ENCODE measurements at places on chromosomes 4 and X. TPM values are rescaled to one million over a fixed set of nuclear protein-coding genes. Genes with fewer than 3 reads are reported as not detected.
A peak's percentile ranks its signal among the peaks of the same experiment; 100 is the strongest.

- H3K4me3 ChIP-seq: no peak overlapping the region
- no peaks in the 10 kb centered on the region for H3K4me1 ChIP-seq
- no peaks in the 10 kb centered on the region for H3K27me3 ChIP-seq
- H3K27ac ChIP-seq: no peak overlapping the region
Measured at GRCh38 chr4:137226221-137226620, 306.1 kb downstream of the PCDH18 start.

- peaks cover 17% of the 10 kb centered on the region for H3K27me3 ChIP-seq
- H3K4me3 ChIP-seq: no peak overlapping the region
- no peak for DNase-seq
- H3K27ac ChIP-seq: no peak overlapping the region
- no peaks in the 10 kb centered on the region for H3K36me3 ChIP-seq
- no peaks in the 10 kb centered on the region for H3K4me1 ChIP-seq
Measured at GRCh38 chr4:41656572-41657520, 91.7 kb downstream of the PHOX2B start.

- H3K4me3 ChIP-seq: no peak overlapping the region
- peak; percentile 1 for DNase-seq
- H3K27ac ChIP-seq: no peak overlapping the region
- no peaks in the 10 kb centered on the region for H3K27me3 ChIP-seq
- no peaks in the 10 kb centered on the region for H3K4me1 ChIP-seq
Measured at GRCh38 chrX:44223150-44223549, 120.3 kb downstream of the EFHC2 start.

DNA sequence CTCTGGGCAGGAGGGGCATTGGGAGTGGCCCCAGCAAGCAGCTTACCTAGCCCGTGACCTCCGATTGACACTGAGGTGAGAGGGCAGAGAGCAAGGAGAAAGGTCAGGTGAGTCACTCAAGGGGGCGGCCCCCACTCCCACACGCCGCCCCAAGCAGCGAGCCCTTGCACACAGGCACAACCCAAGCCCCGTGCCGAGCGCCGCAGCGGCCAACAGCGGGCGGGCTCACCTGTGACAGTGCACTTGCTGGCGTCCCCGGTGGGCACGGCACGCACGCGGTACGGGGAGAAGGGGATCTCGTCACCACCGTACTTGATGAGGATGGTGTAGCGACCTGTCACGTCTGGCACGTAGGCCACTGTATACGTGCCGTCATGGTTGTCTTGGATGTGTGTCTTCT is 17.2 kb downstream of the FLNA start:
- H3K36me3 ChIP-seq: peaks cover 16% of the 10 kb centered on the region
- H3K4me1 ChIP-seq: no peaks in the 10 kb centered on the region
- no peaks in the 10 kb centered on the region for H3K27me3 ChIP-seq
- no peak overlapping the region for H3K4me3 ChIP-seq
- no peak for DNase-seq

GRCh38 chr4:44965435-44966095 is 239.2 kb upstream of the GNPDA2 start:
- no peaks in the 10 kb centered on the region for H3K36me3 ChIP-seq
- H3K27me3 ChIP-seq: no peaks in the 10 kb centered on the region
- H3K27ac ChIP-seq: no peak overlapping the region
- H3K4me3 ChIP-seq: no peak overlapping the region

DNA sequence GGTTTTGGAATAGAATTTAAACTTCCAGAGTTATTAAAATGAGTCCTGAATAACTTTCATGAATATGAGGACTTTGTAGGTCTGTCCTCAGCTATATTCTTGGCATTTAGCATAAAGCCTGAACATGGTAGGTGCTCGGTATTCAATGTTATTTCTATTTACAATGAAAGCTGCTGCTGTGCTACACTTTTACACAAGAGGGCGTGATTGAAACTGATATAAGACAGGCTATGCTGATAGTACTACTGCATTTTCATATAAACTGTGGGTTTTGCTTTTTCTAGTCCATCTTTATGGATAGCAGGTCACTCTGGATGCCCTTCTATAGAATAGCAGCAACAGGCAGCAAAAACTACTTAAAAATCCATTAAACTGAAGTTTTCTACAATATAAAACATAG is 12.3 kb upstream of the GNPDA2 start:
- DNase-seq: no peak
- no peak overlapping the region for H3K27ac ChIP-seq
- no peaks in the 10 kb centered on the region for H3K27me3 ChIP-seq
- no peaks in the 10 kb centered on the region for H3K4me1 ChIP-seq

DNA sequence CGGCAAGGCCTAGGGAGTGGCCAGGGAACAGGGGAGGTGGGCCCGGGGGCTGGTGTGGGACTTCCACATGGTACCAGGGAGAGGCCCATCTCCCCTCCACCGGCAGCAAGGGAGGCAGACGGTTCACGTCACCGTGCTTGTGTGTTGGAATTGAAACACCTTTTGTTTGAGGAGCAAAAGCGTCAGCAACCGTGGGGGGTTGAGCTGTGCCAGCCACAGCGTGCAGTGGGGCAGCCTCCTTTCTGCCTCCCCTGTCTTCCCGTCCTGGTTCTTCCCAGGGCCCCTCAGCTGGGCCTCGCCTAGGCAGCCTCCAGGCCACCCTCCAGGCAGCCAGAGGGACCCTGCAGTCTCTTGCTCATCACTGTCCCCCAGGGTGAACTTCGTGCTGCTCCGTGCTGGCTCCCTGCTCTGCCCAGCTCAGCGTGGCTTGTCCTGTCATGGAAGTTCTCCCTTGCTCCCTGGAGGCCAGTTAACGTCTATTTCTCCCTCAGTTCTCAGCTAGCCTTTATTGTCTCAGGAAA is 32.1 kb upstream of the HGFAC start:
- H3K4me1 ChIP-seq: no peaks in the 10 kb centered on the region
- H3K27me3 ChIP-seq: no peaks in the 10 kb centered on the region
- no peaks in the 10 kb centered on the region for H3K36me3 ChIP-seq
- DNase-seq: no peak
- no peak overlapping the region for H3K27ac ChIP-seq

DNA sequence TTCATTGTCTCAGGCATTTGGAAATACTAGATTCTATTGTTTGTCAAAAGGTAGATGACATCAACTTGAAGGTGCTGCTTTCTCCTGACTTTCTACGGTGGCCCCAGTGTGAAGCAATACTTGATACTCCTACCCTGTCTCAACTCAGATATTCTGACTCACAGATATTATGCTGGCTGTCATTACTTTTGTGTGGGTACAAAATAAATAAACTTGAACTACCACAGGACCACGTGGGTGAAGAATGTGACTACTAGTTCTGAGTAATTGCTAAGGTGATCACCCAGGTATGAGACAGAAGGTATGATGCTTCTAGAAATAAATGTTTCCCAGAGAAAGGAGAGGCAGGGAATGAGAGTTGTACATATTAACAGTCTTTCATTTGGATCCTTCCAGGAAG is 275.3 kb upstream of the SPOCK3 start:
- no peaks in the 10 kb centered on the region for H3K4me1 ChIP-seq
- no peaks in the 10 kb centered on the region for H3K36me3 ChIP-seq
- no peak overlapping the region for H3K4me3 ChIP-seq
- no peak overlapping the region for H3K27ac ChIP-seq

GRCh38 chr4:108172231-108172752 is 3.6 kb upstream of the LEF1 start:
- H3K4me3 ChIP-seq: peak overlapping the region; percentile 49
- DNase-seq: no peak
- H3K36me3 ChIP-seq: no peaks in the 10 kb centered on the region
- no peak overlapping the region for H3K27ac ChIP-seq

GRCh38 chr4:73001885-73002284 is 67.6 kb downstream of the COX18 start:
- no peaks in the 10 kb centered on the region for H3K36me3 ChIP-seq
- H3K27me3 ChIP-seq: peaks cover 8% of the 10 kb centered on the region
- no peak overlapping the region for H3K27ac ChIP-seq

GRCh38 chrX:30971774-30972603 is 82.9 kb upstream of the TAB3 start:
- H3K4me3 ChIP-seq: no peak overlapping the region
- H3K27ac ChIP-seq: no peak overlapping the region
- DNase-seq: peak; percentile 23
- no peaks in the 10 kb centered on the region for H3K36me3 ChIP-seq
- H3K27me3 ChIP-seq: peaks cover 1% of the 10 kb centered on the region
- no peaks in the 10 kb centered on the region for H3K4me1 ChIP-seq

DNA sequence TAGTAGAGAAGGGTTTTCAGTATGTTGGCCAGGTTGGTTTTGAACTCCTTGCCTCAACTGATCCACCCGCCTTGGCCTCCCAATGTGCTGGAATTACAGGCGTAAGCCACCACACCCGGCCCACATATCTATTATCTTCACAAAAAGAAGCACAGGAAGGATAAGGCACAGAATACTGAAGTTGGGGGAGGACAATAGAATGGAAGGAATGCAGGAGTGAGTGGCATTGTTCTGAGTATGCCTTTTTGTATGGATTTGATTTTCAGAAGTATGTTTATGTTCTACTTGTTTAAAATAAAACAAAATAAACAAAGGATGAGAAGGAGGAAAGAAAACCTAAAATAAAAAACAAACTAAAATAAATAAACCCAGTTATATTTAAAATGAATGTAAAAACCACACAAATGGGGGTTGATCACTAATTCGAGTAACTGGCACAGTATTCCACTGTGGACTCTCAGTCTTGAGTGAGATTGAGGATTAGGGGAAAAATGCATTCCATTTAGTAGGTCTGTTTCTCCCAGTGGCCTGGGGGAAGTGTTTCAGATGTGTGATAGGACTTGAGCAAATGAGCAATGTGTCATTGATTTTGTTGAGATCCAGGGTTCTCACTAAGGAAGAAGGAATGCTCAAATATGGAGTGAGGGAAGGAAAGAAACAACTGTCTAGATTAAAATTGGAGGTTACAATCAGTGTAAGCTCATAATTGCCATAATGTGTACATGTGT is 109.0 kb upstream of the C1QTNF7 start:
- no peaks in the 10 kb centered on the region for H3K27me3 ChIP-seq
- no peak for DNase-seq
- H3K4me3 ChIP-seq: no peak overlapping the region
- H3K36me3 ChIP-seq: no peaks in the 10 kb centered on the region
- no peaks in the 10 kb centered on the region for H3K4me1 ChIP-seq

- no peaks in the 10 kb centered on the region for H3K36me3 ChIP-seq
- H3K4me1 ChIP-seq: no peaks in the 10 kb centered on the region
- DNase-seq: no peak
- H3K27me3 ChIP-seq: no peaks in the 10 kb centered on the region
- H3K27ac ChIP-seq: no peak overlapping the region
- H3K4me3 ChIP-seq: no peak overlapping the region
Measured at GRCh38 chr4:43560047-43560446, 667.5 kb downstream of the GRXCR1 start.

- H3K4me1 ChIP-seq: no peaks in the 10 kb centered on the region
- H3K27me3 ChIP-seq: no peaks in the 10 kb centered on the region
- no peak for DNase-seq
- H3K4me3 ChIP-seq: no peak overlapping the region
- no peaks in the 10 kb centered on the region for H3K36me3 ChIP-seq
- no peak overlapping the region for H3K27ac ChIP-seq
Measured at GRCh38 chr4:144316869-144317268, 176.4 kb upstream of the GYPA start.

GRCh38 chr4:3822230-3822947 is 56.2 kb downstream of the ADRA2C start:
- H3K27me3 ChIP-seq: no peaks in the 10 kb centered on the region
- DNase-seq: no peak
- no peaks in the 10 kb centered on the region for H3K36me3 ChIP-seq
- H3K27ac ChIP-seq: no peak overlapping the region
- H3K4me1 ChIP-seq: no peaks in the 10 kb centered on the region

DNA sequence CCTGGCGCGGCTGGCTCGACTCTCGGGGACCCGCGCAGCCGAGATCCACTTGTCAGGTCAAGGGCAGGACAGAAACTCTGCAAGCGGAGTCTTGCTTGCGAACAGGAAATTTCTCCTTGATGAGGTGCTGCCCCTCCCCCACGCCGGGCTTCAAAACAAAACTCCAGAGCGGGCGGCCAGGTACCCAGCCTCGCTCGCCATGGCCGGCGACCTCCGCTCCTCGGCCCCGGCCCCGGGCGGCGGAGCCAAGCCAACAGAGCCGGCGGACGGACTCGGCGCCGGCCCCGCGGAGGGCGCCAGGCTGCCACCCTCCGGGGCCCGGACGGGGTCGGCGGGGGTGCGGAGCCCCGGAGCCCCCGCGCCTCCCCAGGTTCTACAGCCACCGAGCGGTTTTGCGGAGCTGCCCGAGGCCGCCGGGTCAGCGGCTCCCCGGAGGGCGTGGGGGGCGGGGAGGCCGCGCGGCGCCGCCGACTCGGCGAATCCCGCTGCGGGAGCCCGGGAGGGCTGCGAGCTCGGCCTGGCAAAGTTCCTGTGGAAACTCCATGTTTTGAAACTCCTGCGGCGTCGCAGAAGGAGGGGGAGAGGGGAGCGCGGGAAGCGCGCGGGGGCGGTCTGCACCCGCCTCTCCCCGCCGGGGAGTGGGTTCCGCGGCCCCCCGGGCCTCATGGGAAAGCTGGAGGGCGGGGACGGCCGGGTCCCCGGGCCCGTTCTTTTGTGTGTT is 11.7 kb upstream of the BCOR start:
- peak; percentile 35 for DNase-seq
- no peaks in the 10 kb centered on the region for H3K27me3 ChIP-seq
- peaks cover 13% of the 10 kb centered on the region for H3K4me1 ChIP-seq
- no peaks in the 10 kb centered on the region for H3K36me3 ChIP-seq
- peak overlapping the region; percentile 13 for H3K4me3 ChIP-seq

- peak overlapping the region; percentile 5 for H3K4me3 ChIP-seq
- no peaks in the 10 kb centered on the region for H3K27me3 ChIP-seq
- no peak overlapping the region for H3K27ac ChIP-seq
- peaks cover 3% of the 10 kb centered on the region for H3K36me3 ChIP-seq
- H3K4me1 ChIP-seq: peaks cover 4% of the 10 kb centered on the region
Measured at GRCh38 chr4:185656467-185656931, 121.2 kb upstream of the PDLIM3 start.

The POU4F2 gene
- not detected for total RNA-seq

The TTC29 gene
- not detected for total RNA-seq

The RTL9 gene
- not detected for total RNA-seq

The FRAS1 gene
- 3.6 TPM for total RNA-seq

The CENPVL2 gene
- total RNA-seq: not detected

The PFKFB1 gene
- 0.20 TPM for total RNA-seq

The ETDB gene
- not detected for total RNA-seq

All from endothelial cell of umbilical vein (primary cell).